ENCODE measurements at places on chromosomes 12 and 14.

GRCh38 chr12:47744005-47744651 is 14.6 kb downstream of the RAPGEF3 start:
- peak; percentile 12 for DNase-seq

DNA sequence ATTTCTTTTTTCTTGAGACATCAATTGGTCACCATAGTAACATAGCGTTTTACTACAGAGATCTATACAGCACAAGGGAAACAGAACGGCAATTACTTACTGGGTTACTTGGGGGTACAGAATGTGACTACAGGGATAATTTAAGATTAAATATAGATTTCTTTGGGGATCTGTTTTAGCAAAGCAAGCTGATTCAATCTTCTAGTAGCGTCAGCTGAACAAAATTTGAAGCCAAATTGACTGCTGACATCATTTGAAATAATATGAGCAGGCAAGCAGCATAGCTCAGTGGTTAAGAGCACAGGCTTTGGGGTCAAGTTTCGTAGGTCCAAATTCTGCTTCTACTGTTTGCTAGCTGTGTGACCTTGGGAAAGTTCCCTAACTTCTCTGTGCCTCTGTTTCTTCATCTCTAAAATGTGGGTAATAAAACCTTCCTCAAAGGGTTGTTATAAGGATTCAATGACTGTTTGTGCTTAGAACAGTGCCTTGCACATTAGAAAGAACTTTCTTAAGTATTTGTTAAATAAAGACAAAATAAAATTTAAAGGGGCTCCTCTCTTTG is 12.8 kb downstream of the GPR19 start:
- no peak for DNase-seq

- no peak for DNase-seq
Observed at GRCh38 chr12:31331242-31331641, 5.3 kb upstream of the SINHCAF start.

DNA sequence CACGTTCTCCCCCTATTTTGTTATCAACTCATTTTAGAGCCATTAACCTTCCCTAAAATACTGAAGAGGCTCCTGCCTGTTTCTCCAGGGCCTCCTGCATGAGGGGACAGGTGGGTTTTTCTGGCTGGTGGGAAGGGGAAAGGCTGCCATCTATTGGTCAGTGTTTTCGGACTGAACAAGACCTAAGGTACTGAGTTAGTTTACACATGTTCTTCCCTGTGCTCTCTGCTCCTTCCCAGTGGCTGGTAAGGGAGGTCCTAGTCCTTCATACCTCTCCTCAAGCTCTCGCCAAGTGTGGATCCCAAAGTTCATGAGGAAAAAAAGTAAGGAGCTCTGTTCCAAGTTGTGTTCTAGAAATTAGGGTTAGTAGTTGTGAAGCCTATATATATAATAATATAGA is 357.5 kb downstream of the FSCB start:
- peak; percentile 39 for DNase-seq

DNA sequence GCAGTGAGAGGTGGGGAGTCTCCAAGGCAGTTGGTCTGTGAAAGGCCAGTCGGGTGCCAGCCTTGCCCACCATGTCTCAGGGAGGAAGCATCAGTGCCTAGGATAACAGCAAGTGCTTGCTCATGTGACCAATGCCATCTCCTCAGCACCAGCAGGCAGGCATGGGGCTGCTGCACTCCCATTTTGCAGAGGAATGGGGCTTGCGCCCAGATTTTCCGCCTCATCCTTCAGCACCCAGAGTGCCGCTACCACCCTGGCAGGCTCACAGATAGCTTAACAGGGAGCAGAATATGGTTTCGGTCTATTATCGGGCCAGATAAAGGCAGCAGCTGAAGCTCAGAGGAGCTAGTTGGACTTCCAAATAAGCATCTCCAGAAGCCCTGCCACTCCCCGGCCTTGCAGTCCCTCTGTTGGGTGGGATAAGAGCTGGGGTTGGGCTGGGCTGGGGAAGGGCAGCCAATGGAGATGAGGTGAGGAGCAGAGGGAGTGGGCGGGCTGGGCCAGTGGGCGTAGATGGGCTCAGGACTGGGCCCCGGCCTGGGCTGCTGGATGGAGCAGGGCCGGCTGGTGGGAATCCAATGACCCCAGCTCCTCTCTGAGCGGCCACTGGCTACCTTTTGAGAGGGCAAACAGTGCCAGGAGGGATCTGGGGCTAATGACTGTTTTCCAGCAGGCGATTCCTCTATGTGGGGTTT is 8.4 kb upstream of the KRT80 start:
- no peak for DNase-seq

DNA sequence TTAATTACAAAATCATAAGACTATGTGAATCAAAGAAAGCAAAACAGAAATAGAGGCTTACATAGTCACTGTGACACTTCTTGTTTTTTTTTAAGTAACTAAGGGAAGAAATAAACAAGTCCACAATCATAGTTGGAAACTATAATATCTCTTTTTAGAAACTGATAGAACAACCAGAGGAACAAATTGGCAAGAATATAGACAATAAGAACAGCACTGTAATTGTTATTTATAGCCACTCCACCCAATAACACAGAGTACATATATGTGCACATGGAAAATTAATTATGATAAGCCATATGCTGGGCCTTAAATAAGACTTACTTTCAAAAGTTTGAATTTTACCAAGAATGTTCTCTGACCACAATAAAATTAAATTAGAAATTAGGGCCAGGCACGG is 101.1 kb downstream of the PLEKHG7 start:
- DNase-seq, result no peak

GRCh38 chr12:121610239-121611149 is 15.8 kb upstream of the ORAI1 start:
- no peak for DNase-seq

- DNase-seq, result peak; percentile 86
Observed at GRCh38 chr14:101731187-101732080, 30.1 kb upstream of the PPP2R5C start.

- no peak for DNase-seq
Observed at GRCh38 chr14:37889087-37889486, 293.7 kb downstream of the TTC6 start.

- no peak for DNase-seq
Observed at GRCh38 chr12:43878050-43878449, 42.2 kb downstream of the TMEM117 start.

DNA sequence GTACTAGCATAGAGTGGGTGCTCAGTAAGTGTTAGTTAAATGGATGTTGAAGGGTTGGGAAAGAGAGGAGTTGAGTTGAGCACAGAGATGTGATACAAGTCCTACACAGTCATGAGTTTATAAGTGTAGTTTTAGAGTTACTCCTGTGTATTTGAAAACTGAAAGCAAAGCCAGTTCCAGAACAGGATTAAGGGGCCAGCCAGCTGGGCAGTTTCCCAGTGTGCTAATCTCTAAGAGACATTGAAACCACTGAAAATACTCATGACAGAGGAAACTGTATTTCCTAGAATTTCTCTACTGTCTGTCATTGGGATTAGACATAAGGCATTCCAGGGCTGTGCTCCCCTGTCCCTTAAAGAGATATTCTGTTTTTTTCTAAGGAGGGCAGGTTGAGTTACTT is 101.0 kb downstream of the DERA start:
- no peak for DNase-seq

DNA sequence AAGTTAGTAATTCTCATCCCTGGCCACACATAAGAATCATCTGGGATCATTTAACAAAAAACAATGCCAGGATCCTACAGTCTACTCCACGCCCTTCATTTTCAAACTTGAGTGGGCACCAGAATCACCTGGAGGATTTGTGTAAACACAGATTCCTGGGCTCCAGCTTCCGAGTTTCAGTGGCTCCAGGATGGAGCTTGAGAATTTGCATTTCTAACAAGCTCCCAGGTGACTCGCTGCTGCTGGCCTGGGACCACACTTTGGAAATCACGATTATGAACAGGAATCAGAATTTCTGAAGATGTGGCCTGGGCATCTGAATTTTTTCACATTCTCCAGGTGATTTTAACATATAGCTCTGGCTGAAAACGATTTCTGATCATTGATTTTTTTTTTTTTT is 234.8 kb downstream of the CACNA1C start:
- no peak for DNase-seq

DNA sequence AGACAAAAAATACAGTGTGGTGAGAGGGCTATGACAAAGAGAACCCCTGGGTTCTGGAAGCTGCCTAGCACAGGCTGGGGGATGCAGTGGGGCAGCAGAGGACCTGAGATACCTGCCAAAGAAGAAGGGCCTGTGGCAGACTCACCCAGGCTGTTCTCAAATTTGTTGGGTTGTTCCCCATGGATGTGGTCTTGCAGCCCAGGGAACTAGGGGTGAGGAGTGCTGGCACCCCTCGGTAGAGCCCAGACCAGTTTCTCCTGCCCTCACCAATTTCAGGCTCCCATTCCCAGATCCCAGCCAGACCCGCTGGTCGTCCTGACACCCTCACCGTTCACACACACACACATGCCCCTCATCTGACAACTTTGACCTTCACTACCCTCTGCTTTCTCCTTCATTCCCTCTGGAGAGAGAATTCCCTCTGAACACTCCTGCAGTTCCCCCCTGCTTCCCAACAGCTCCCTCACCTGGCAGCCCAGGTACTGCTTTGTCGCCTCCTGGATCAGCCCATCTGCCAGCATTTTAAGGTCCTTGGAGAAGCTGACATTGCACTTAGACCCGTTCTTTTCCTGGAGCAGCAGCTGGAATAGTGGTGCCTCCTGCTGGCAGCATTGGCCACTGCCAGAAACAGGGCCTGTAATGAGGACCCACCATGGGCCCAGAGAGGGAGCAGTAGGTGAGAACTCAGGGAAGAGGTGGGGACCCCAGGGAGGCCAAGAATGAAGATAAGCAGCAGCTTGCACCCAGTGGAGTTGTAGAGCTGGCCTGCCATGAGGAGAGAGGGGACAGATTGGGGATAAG is 5.9 kb upstream of the GDF11 start:
- peak; percentile 44 for DNase-seq

DNA sequence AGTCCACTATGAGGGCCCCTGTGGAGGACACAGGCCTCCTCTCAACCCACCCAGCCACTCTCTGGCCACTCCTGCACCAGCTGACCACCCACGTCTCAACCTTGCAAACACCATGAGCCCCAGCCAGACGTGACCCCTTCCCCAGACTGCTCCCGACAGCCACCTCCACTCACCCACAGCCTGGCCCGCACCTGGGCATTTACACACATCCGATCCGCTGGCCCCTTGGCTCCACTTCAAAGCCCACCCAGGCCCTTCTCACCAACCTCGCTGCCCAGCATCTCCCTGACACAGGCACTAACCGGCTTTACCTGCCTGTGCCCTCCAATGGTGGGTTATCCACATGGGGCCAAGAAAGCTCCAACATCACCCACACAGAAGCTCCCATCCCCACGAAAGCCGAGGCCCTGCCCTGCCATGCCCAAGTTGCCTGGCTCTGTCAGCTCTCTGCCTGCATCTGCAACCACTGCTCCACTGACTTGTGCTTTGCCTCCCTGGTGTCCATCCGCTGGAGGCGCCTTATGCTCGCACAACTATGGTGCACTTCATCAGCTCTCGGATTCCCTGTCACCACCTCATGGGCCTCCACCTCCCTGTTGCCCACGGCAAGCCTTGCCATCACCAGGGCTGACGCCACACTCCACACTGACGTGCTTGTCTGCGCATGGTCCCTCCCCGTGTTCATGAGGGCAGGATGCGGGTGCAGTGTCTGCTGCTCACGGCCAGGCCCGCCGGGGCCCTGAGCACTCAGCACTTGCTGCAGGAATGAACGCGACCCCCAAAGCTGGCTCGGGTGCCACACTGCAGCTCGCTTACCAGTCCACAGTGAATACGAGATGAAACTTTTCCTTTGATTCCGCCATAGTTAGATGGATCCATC is 16.7 kb downstream of the P2RX2 start:
- DNase-seq, result no peak

DNA sequence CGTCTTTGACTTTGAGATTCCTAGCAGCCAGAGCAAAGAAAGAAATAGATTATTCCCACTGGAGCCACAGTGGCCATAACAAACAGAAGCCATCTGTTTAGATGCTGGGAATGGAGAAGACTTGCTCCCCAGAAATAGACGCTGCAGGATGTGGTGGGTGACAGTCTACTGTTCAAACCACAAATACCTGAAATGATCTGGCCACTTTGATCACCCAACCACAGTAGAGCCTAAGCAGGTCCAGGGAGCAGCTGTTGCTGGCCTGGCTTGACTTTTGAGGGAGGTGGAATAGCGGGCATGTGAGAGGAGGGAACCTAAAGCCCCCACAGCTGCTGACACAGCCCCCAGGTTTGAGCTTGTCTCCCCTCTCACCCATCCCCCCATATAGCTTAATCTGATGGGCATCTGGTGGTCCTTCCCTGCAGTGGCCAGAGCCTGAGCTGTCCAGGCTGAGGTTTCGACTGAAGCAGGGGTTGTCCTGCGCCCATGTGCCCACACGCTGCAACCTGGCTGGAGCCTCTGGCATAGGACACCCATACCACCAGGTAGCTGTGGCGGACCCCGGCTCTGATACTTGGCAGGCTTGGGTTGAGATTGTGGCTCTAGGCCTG is 38.7 kb downstream of the SH2B3 start:
- DNase-seq, result no peak

- no peak for DNase-seq
Observed at GRCh38 chr12:23941780-23942179, 7.7 kb downstream of the SOX5 start.

DNA sequence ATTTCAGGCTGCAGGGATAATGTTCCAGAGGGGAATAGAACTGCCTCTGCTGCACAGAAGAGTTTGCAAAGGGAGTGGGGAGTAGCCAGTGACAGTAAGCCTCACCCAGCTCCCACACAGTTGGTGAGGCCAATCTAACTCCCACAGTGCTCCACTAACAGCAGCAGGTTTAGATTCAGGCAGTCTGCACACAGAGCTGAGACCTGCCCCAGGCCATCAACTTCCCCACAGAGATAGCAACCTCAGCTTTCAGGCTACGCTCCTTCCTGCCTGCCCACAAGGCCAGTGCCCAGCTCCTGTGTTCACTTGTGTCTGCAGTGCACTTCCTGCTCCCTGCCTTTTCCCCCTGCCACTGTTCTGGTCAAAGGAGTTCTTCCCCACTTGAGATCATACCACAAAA is 107.5 kb downstream of the TBC1D30 start:
- no peak for DNase-seq

DNA sequence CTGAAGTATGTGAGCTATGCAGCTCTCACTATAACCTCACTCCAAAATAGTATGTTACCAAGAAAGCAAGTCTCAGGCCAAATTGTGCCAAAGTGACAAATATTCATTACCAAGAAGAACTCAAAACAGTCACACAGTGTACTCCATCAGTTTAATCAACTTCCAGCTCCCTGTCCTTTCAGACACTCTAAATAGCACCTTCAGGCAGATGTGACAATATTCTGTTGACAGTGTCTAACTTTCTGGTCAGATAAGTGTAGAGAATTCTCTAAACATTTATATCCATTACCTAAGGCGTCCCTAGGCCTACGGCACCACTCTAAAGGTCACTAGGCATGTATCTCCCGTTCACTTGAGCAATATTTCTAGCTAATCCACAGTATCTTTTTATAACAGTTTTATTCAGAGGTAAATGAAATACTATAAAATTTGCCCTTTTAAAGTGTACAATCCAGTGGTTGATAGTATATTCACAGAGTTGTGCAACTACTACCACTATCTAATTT is 21.7 kb downstream of the CPNE8 start:
- DNase-seq, result no peak

- no peak for DNase-seq
Observed at GRCh38 chr14:86388216-86388615, 858.3 kb downstream of the FLRT2 start.

GRCh38 chr12:121717041-121717699 is 4.6 kb downstream of the TMEM120B start:
- no peak for DNase-seq

GRCh38 chr12:125038976-125039625 is 26.1 kb upstream of the AACS start:
- DNase-seq, result no peak

GRCh38 chr14:55794655-55795595 is 214.9 kb downstream of the KTN1 start:
- peak; percentile 41 for DNase-seq

GRCh38 chr14:63956326-63956725 is 103.5 kb downstream of the SYNE2 start:
- no peak for DNase-seq

All from NCI-H2081 treated with DMSO at 0.1 percent for 48 hours (cell line).